Sigmoid colon (tissue), 7 donors: ENCODE measurements at places on chromosomes 16 and 17.
A peak's percentile ranks its signal among the peaks of the same experiment; 100 is the strongest.

GRCh38 chr16:1543085-1543896 is 9.8 kb downstream of the TMEM204 start:
- DNase-seq: peak; percentile 80

DNA sequence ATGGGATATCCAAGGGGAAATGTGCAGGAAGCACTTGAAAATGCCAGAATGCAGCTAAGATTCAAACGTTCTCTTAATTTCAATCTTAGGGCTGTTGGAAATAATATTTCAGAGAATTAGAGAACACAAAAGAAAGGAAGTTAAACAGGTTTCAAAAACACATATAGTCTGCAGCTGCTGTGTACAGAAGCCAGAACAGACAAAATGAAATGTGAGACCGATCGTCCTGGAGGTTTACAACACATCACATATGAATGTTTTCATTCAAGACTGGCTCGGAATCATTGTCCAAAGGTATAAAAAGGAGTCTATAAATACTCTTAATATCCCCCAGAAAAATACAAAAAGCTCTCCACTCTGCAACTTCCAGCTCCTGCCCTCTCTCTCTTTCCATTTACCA is 14.3 kb downstream of the CYTH1 start:
- no peak for DNase-seq

GRCh38 chr16:1984347-1985225 is 593 bp downstream of the GFER start:
- no peak for DNase-seq

DNA sequence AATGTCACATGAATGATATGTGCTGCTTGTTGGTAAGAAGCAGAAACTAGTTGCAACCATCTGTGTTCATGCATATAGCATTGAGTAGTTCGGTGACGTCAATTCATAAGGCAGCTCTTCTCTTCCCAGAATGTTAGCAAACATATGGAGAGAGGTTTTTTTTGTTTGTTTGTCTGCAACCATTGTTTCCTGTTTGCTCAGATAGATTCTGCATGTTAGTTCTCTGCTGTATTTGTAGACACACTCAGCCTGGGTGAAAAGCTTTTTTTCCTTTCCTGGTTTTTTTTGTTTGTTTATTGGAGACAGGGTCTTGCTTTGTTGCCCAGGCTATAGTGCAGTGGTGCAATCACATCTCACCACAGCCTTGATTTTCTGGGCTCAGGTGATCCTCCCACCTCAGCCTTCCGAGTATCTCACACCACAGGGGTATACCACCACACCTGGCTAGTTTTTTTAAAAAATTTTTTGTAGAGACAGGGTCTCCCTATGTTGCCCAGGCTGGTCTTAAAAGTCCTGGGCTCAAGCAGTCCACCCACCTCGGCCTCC is 16.7 kb downstream of the WSB1 start:
- no peak for DNase-seq

- peak; percentile 97 for DNase-seq
Observed at GRCh38 chr17:43393944-43394482, 4.8 kb upstream of the ARL4D start.

GRCh38 chr16:9869776-9870175 is 312.5 kb downstream of the GRIN2A start:
- DNase-seq: no peak

- DNase-seq: no peak
Observed at GRCh38 chr17:19619705-19620325, 28.7 kb upstream of the ALDH3A2 start.

- DNase-seq: no peak
Observed at GRCh38 chr17:47352848-47353247, 29.1 kb downstream of the EFCAB13 start.

- DNase-seq: no peak
Observed at GRCh38 chr17:13154930-13155329, 137.1 kb upstream of the ELAC2 start.

GRCh38 chr16:67170168-67170948 is at the start of gene NOL3:
Gene NOL3, plus strand, starts transcription at chr16:67170538.
- DNase-seq: peak; percentile 94

GRCh38 chr17:29195465-29196081 is 15.4 kb upstream of the MYO18A start:
- DNase-seq: no peak

DNA sequence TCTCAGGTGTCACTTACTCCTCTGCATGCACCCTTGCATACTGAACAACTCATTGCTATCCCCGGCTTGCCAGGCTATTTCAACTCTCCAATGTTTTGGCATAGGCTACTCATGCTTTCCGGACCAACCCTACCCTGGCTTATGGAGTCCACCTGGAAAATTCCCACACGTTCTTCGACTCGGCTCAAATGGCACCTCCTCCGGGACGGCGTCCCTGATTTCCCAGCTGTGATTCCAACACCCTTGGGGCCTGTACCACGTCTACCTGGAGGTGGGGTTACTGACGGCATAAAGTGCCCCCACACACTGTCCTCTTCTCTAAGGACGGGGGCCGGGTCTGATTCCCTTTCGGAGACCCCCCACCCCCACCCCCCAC is 498 bp downstream of the SMYD4 start:
- peak; percentile 69 for DNase-seq

DNA sequence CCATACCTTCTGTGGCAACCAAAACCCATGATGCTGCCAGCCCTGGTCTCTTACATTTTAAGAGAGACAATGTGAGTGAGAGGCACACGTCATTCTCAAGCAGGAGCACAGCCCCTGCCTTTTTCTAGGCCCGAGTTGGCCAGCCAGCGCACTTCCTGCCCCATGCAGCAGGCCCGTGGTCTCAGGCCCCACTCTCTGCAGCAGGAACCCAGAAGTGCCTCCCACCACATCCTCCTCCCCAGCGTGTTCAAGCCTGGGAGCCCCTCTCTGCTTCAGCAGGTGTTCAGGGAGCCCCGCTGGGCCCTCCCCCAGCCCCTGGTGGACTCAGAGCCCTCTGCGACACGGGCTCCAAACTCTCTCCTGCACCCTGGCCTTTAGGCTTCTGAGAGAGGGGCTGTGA is 30.5 kb downstream of the ITGAE start:
- no peak for DNase-seq

GRCh38 chr17:47708312-47708863 is 14.4 kb downstream of the TBKBP1 start:
- peak; percentile 67 for DNase-seq

DNA sequence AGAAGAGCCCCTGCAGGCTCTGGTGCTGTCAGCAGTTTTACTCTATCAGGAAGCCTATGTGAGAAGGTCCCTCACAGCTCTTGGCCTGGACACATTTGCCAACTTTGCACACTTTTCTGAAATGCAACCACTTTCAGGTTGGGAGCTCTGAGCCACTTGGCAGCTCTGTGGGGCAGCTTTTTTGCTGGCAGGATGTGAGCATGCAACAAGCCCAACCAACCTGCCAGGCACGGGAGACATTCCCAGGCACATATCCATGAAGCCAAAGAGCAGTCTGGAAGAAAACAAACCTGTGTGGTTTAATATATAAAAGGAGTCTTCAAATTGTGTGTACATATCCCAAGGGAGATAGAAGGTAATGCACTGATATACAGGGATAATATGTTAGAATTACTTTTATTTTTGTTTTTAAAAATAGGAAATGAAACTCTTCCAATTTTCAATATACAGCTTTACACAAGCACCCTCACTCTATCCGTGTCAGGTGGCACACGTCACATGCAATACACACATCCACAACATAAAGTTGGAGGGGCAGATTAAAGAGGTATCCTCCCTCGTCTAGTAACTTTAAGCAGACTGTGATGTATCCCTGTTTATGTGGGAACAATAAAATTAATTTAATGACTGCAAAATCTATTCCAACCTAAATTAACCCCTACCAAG is 57.4 kb upstream of the COX10 start:
- DNase-seq: no peak

DNA sequence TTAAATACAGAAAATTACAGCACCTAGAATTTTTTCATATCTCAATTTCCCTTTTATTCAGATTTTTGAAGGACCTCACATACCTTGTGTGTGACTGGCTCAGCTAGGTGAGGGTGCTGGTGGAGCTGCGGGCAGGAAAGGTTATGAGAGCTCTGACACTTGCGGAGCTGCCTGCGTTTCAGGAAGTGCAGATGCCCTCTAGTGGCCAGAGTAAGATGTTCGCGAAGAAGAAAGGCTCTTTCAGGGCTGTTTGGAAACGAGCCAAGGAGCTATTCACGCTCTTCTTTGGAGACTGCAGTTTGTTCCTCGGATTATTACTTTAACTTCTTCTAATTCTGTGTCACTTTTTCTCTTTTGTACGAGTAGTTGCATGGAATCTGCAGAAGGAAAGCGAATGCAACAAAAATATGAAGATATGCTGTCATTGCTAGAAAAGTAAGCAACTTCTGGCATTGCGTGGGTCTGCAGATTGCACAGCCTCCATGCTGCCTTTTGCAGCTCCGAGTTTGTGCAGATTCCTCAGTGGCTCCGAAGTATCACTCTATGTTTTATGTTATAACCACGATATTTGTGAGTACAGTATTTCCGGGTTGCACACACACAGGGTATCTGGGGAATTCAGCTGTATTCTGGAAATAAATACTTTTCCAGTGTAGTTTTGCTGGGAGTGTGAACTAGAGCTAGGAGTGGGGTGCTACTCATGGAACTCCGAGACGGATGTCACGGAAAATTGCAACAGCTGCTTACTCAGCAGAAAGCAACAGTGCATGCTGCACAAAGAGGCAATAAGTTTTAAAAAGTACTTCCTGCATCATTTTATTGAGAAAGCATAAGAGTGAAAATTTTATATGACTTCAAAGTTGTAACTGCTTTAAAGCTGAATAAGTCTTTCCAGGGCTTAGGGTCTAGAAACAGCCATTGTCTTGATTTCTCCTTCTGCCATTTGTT is 46.3 kb downstream of the DNAH9 start:
- DNase-seq: peak; percentile 80

- DNase-seq: no peak
Observed at GRCh38 chr17:37725021-37725595, 19.8 kb downstream of the HNF1B start.

DNA sequence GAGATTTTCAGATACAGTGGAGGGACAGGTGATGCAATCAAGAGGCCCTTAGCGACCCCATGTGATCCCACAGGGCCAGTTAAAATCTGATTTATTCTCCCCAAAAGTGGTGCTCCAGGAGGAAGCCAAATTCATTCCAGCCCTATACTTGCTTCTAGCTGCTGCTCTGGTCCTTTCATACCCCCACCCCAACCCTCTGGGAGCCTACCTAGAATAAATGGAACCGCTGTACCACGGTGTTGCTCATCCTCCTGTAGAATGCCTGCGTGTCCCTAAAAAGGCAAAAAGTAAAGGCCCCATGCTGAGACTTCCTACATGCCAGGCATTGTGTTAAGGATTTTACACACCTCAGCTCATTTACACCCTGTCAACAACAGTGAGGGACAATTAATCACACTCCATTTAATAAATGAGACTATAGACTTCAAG is 2.0 kb upstream of the RASL10B start:
- DNase-seq: no peak
